Motor neuron (in vitro differentiated cells): ENCODE measurements at places on chromosomes 2 and 18. TPM values are rescaled to one million over a fixed set of nuclear protein-coding genes. Genes with fewer than 3 reads are reported as not detected.

- ATAC-seq: no peak
These were observed 1334.4 kb upstream of the CELF4 start for GRCh38 chr18:38900031-38900430.

GRCh38 chr2:54429054-54429453, 27.1 kb upstream of the SPTBN1 start:
- no peak for ATAC-seq

Gene KCNF1
- total RNA-seq: 0.34 and 0.35 TPM in 2 replicates

Gene IDH1
- total RNA-seq: 915 and 945 TPM in 2 replicates

Gene EFHD1
- 22.1 and 23.0 TPM in 2 replicates for total RNA-seq
